ENCODE measurements at places on chromosomes 2 and 18. TPM values are rescaled to one million over a fixed set of nuclear protein-coding genes. Genes with fewer than 3 reads are reported as not detected.

LRPPRC gene
- 105 TPM for total RNA-seq

SEH1L gene
- 50.7 TPM for total RNA-seq

PRSS56 gene
- total RNA-seq, result 0.09 TPM

UBXN4 gene
- 131 TPM for total RNA-seq

NEB gene
- total RNA-seq, result 0.92 TPM

- peaks cover 3% of the 10 kb centered on the region for H3K27me3 ChIP-seq
- H3K36me3 ChIP-seq, result no peaks in the 10 kb centered on the region
- peaks cover 7% of the 10 kb centered on the region for H3K4me1 ChIP-seq
- H3K4me3 ChIP-seq, result no peak overlapping the region
These were observed 56.4 kb upstream of the OTOF start for GRCh38 chr2:26534098-26534864.

DNA sequence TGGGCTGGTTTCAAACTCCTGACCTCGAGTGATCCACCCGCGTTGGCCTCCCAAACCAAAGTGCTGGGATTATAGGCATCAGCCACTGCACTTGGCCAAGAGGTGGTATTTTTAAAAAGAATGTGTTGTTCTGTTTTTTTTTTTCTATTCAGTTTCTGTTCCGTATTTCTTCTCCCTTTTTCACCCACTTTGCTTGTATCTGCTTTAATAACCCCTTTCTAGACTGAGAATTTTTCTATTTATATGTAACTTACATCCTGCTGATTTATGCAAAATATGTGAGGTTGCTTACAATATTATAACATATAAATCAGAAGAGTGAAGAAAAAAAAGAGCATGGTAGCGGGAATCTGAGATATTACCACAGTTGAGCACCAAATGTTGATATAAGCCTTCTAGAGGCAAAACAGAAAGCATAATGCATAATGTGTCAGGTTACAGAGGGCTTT is 17.2 kb upstream of the LYPD6B start:
- no peak overlapping the region for H3K4me3 ChIP-seq
- H3K27me3 ChIP-seq, result no peaks in the 10 kb centered on the region
- H3K4me1 ChIP-seq, result peaks cover 57% of the 10 kb centered on the region

DNA sequence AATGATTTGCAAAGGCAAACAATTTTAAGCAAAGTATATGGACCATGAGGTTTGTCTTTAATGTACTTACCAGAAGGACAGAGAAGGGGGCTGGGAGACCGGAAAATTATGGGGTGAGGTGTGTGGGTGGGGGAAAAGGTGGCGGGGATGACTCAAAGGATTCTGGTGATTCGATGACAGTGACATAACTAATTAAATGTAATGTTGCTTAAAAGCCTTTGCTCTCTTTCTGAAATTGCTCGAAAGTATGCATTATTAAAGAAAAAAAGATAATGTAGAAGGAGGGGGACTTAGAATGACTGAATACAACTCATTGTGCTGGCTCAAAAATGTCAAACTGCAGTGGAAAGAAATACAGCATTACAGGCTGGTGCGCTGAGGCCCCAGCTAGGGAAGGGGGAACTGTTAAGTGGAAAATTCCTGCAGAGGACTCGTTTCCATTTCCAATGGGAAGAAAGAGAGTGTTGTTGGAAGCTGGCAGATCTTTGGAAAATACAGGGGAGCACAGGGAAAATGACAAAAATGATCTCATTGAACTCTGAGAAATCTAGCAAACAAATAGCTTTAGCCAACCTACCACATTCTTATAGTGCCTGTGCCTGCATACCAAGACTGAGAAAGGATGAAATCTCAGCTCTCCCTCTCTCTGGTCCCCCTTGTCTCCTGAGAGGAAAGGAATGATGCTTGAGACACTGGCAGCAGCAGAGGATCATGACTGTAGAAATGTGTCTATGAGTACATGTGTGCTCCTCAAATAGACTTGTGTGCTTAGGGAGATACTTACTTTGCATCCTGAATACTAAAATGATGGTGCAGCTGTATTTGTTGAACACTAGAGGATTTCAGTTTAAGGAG is 632.4 kb downstream of the NYAP2 start:
- H3K4me1 ChIP-seq, result peaks cover 26% of the 10 kb centered on the region
- H3K27me3 ChIP-seq, result no peaks in the 10 kb centered on the region
- H3K36me3 ChIP-seq, result no peaks in the 10 kb centered on the region
- peak overlapping the region; percentile 83 for H3K4me3 ChIP-seq
- H3K27ac ChIP-seq, result peak overlapping the region; percentile 92
- no peak for DNase-seq

DNA sequence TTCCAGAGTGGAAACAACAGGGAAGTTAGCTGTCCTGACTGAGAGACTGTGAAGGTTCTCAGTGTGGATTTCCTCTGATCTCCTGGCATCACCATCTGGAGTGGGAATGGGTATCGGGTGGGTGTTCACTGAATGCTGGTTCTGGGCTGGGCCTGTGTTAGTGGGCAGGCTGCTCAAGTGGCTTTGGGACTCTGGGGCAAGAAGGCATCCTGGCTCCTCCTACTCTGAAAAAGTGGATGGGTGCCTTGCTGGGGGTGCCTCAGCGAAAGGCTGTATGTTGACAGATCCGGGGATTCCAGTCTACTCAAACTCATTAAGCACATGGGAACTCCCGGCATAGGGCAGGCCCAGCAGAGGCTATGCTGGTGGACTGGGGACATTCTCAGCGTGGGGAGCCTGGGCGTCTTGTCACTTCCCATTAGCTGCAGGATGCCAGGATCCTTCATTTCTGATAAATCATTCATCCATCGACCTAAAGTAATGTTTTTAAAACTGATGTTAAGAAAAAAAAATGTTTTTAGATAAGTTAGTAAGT is 27.5 kb upstream of the CHRNA1 start:
- no peak for DNase-seq
- H3K27me3 ChIP-seq, result no peaks in the 10 kb centered on the region
- peaks cover 23% of the 10 kb centered on the region for H3K4me1 ChIP-seq
- no peak overlapping the region for H3K4me3 ChIP-seq
- H3K27ac ChIP-seq, result no peak overlapping the region

GRCh38 chr2:11537951-11538350 is 4.1 kb downstream of the GREB1 start:
- H3K4me1 ChIP-seq, result peaks cover 34% of the 10 kb centered on the region
- H3K4me3 ChIP-seq, result no peak overlapping the region
- H3K27ac ChIP-seq, result no peak overlapping the region

- H3K4me3 ChIP-seq, result no peak overlapping the region
- peaks cover 12% of the 10 kb centered on the region for H3K4me1 ChIP-seq
- H3K27me3 ChIP-seq, result no peaks in the 10 kb centered on the region
- H3K27ac ChIP-seq, result no peak overlapping the region
- no peak for DNase-seq
These were observed 71.1 kb downstream of the DSC3 start for GRCh38 chr18:30971338-30971956.

DNA sequence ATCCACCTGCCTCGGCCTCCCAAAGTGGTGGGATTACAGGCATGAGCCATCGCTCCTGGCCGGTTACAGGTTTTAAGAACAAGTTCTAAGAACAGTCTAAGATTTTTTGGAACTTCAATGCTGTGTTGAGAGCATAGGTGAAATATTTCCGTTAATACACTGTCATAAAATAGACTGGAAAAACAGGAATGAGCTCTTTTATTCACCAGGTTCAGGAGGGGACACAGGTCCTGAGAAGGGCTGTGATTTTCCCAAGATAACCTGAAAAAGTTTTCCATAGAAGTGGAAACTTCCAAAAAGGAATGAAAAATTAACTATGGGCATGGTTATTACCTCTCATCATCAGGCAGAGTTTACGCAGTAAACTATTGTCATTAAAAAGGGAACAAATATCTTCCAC is 97.6 kb upstream of the TMEM178A start:
- H3K27ac ChIP-seq, result peak overlapping the region; percentile 91
- no peaks in the 10 kb centered on the region for H3K27me3 ChIP-seq
- no peak overlapping the region for H3K4me3 ChIP-seq
- no peak for DNase-seq
- peaks cover 9% of the 10 kb centered on the region for H3K36me3 ChIP-seq

GRCh38 chr2:179106676-179107428 is 56.9 kb upstream of the CCDC141 start:
- no peaks in the 10 kb centered on the region for H3K27me3 ChIP-seq
- H3K4me1 ChIP-seq, result peaks cover 11% of the 10 kb centered on the region
- H3K4me3 ChIP-seq, result no peak overlapping the region
- no peak for DNase-seq

DNA sequence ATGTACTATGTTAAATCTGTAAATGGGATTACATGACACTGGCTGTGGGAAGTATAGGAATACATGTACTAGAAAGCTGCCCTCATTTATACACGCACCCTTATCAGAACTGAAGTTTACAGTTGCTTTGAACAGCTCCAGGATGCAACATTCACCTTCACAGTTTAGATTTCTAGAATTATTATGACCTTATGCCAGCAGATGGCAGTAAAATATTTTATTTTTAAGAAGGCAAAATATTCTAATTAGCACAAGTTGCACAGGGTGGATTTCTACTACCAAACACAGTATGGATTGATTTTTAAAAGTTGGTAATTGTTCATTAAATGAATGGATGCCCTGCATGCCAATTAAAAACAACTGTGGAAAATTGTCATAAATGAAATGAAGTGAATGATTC is 670.4 kb downstream of the KCNJ3 start:
- H3K36me3 ChIP-seq, result no peaks in the 10 kb centered on the region
- peaks cover 5% of the 10 kb centered on the region for H3K27me3 ChIP-seq
- DNase-seq, result no peak
- no peaks in the 10 kb centered on the region for H3K4me1 ChIP-seq
- H3K27ac ChIP-seq, result no peak overlapping the region

GRCh38 chr2:50181212-50181611 is 850.7 kb downstream of the NRXN1 start:
- H3K36me3 ChIP-seq, result no peaks in the 10 kb centered on the region
- no peak overlapping the region for H3K27ac ChIP-seq
- no peak for DNase-seq
- H3K4me3 ChIP-seq, result no peak overlapping the region
- H3K4me1 ChIP-seq, result no peaks in the 10 kb centered on the region

DNA sequence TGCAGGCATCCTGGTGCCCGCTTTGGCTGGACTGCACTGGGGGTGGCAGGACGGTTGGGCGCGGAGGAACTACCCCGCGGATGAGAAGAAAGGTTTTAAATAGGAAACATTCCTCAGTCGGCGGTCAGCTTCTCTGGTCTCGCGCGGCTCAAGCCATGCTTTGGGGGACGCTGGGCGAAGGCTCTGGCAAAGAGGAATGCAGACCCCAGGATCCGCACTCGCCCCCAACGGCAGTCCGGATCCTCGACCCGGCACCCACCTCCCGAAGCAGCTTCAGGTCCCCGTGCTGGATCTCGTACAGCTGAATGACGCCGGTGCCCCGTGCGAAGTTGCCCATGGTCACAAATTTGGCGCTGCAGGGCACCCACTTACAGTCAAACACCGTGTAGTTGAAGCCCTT is 686 bp upstream of the PNO1 start:
- no peaks in the 10 kb centered on the region for H3K27me3 ChIP-seq
- DNase-seq, result peak; percentile 22
- peak overlapping the region; percentile 100 for H3K27ac ChIP-seq
- H3K4me1 ChIP-seq, result peaks cover 25% of the 10 kb centered on the region

GRCh38 chr18:49668574-49669275 is 106.9 kb downstream of the LIPG start:
- no peaks in the 10 kb centered on the region for H3K36me3 ChIP-seq
- H3K27ac ChIP-seq, result peak overlapping the region; percentile 89
- H3K4me3 ChIP-seq, result no peak overlapping the region
- H3K4me1 ChIP-seq, result peaks cover 51% of the 10 kb centered on the region

DNA sequence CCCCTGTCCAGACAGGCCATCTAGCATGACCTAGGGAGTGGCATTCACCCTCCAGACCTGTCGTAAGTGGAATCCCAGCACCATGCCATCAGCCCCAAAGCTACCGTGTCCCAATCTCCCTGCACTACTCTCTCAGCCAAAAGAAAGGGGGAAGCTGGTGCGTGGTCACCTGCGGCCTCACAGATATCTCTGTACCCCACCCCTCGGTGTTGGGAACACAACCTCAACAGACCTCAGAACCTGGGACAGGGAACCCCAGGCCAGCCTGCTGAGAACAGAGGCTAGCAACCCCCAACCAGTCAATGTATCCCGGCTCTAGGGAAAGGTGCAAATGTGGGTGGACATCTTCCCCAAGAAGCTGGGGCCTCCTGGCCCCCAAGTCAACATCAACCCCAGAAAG is 38.2 kb downstream of the LMAN2L start:
- peaks cover 2% of the 10 kb centered on the region for H3K4me1 ChIP-seq
- no peak overlapping the region for H3K4me3 ChIP-seq
- peaks cover 26% of the 10 kb centered on the region for H3K36me3 ChIP-seq
- no peak overlapping the region for H3K27ac ChIP-seq
- no peaks in the 10 kb centered on the region for H3K27me3 ChIP-seq

- peaks cover 36% of the 10 kb centered on the region for H3K27me3 ChIP-seq
- no peaks in the 10 kb centered on the region for H3K36me3 ChIP-seq
- no peak overlapping the region for H3K27ac ChIP-seq
- no peak overlapping the region for H3K4me3 ChIP-seq
- DNase-seq, result no peak
These were observed 147.6 kb upstream of the HDAC4 start for GRCh38 chr2:239548451-239548871.

- H3K4me3 ChIP-seq, result no peak overlapping the region
- no peak for DNase-seq
- no peak overlapping the region for H3K27ac ChIP-seq
- H3K36me3 ChIP-seq, result no peaks in the 10 kb centered on the region
- H3K27me3 ChIP-seq, result no peaks in the 10 kb centered on the region
- peaks cover 23% of the 10 kb centered on the region for H3K4me1 ChIP-seq
These were observed 18.9 kb downstream of the ITGB1BP1 start for GRCh38 chr2:9404451-9404850.

- no peaks in the 10 kb centered on the region for H3K4me1 ChIP-seq
- no peaks in the 10 kb centered on the region for H3K36me3 ChIP-seq
- H3K27me3 ChIP-seq, result no peaks in the 10 kb centered on the region
- DNase-seq, result no peak
These were observed 172.2 kb upstream of the SETBP1 start for GRCh38 chr18:44508474-44508873.

DNA sequence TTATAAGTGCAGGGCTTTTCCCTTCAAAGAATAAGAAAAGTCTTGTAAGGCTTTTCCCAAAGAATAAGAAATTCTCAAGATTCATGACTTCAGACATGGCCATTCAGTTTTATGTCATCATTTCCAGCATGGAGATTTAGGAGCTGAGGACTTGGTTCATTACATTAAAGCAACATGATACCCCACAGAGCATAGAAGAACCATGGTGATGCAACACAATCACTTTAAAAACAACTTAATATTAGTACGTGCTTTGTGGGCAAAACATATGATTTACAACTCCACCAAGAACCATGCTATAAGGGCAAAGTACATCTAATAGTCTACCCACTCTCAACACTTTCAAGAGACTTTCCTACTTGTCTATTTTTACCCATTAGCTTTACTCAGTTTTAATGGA is 214.4 kb downstream of the SRBD1 start:
- no peak overlapping the region for H3K27ac ChIP-seq
- peaks cover 22% of the 10 kb centered on the region for H3K4me1 ChIP-seq
- H3K27me3 ChIP-seq, result no peaks in the 10 kb centered on the region
- H3K4me3 ChIP-seq, result no peak overlapping the region
- no peak for DNase-seq
